ENCODE measurements at places on chromosomes 6 and 20.

GRCh38 chr6:132285004-132285780 lies 116.1 kb downstream of the MOXD1 start:
- no peak for DNase-seq

DNA sequence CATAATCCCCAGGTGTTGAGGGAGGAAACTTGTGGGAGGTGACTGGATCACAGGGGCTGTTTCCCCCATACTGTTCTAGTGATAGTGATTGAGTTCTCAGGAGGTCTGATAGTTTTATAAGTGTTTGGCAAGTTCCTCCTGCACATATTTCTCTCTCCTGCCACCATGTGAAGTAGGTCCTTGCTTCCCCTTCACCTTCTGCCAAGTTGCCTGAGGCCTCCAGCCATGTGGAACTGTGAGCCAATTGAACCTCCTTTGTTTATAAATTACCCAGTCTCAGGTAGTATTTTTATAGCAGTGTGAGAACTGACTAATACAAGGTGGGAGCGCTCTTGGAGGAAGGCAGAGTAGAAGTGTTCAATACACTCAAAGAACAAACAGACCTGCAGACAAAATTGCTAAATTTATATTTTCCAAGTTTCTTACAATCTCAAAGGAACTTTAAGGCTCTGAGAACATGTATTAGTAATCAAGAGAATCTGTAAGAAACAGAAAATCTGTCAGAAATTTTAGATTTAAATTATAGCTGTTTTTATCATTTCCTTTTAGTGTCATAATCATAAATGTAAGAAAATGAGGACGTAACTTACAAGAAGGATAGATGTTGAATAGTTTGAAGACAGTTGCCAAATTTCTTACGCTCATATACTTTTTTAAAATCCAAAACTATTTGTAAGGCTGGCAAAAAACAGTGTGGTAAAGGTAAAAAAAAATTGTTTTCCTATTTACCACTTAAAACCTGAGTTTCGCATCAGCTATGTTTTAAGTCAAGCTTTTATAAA lies 77.7 kb downstream of the ASCC3 start:
- DNase-seq = no peak

DNA sequence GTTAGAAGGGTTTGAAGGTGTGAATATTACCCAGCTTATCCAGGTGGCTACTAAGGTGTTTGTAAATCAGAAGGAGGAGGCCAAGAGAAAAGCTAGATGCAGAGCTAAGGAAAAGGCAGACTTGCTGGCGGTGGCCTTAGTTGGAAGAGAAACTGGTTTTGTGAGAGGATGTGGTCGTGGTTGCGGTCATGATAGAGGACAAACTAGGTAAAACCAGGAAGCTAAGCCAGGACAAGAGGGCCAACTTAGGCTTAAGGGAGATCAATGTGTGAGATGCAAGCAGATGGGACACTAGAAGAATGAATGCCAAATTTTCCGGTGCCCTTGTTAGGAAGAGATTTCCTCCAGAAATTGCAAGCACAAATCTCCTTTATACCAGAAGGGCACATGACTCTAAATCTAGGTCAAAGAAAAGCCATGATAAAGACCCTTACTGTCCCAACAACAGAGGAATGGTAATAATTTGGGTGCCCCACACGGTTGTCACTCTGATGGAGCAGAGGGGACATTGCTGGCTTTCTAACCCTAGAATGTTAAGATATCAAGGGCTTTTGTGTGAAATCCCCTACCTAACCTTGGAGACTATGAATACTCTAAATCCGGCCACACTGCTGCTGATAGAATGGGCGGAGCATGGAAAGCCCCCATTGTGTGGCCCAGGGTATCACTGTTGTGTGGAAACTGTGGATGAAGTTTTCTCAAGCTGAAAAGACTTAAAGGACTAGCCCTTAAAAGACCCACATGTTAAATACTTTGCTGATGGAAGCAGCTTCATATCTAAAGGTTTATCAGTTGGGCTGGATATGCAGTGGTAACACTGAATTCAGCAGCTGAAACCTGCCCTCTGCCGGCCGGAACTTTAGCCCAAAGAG lies 7.8 kb downstream of the IL22RA2 start:
- no peak for DNase-seq

DNA sequence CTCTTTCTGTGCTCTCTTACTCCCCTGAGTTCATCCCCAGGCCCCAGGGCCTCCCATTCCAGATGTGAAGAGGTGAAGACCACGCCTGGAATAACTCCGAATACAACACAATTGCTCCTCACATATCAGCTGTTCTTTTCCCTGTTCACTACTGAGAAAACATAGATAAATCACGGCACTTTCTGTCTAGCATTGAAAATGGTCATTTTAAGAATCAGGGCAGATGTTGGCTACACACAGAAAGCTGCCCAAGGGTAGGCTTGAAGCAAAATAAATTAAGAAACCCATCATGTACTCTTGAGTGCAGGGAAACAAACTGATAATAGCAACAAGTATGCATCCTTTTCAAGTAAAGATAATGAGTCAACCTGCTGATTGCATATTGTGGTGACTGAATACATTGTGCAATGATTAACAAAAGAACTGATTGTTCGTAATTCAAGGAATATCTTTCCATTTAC lies 382.5 kb downstream of the PRKN start:
- DNase-seq = no peak

- DNase-seq = no peak
These were observed 10.5 kb upstream of the TTK start for GRCh38 chr6:79993911-79994309.

GRCh38 chr6:50840811-50841192 lies 22.1 kb downstream of the TFAP2B start:
- DNase-seq = no peak

DNA sequence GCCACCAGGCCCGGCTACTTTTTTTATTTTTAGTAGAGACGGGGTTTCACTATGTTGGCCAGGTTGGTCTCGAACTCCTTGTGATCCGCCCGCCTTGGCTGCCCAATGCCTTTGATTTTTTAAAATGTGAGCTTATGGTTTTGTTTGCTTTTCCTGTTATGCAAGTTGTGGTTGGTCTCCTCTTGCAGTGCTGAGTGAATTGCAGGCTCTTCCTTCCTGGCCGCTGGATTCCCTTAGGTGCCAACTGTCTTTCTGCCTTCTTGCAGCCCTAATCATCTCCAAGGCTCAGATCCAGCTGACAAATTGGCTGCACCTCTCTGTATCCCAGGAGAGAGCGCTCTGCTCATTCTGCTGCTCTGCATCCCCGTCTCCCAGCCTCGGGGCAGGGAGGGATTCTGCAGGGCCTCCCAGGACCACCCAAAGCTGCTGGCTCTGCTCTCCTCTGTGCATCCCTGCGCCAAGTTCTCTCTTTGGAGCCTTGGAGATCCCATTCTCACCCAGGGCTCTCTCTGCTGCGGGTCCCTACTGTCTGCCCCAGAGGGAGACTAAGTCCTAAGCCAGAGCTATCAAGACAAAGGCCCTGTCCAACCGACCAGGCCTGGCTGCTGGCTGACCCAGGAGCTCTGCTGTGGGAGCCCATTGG lies 14.1 kb upstream of the EMILIN3 start:
- no peak for DNase-seq

DNA sequence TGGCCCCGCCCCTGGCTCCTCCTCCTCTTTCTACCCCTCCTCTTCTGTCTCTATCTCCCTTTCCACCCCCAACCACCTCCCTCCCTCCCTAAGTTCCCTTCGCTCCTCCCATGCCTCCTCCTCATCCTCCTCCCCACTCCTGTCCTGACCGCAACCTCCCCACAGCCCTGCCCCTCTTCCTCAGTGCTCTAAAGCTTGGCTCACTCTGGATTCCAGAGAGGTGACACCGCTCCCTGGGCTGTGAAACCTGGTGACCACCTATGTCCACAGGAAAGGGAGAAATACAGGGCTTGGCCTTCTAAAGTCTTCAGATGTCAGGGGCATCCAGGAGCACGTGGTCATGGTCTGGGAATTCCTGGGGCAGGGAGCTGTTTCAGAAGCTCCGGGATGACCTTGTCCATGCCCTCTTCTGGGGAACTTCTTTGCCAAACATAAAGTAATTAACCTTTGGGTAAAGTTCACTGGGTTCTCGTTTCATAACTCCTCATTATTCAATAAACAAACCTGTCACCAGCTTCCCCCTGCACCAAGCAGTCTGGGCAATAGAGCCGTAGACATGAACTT lies 345 bp upstream of the CST5 start:
- DNase-seq = no peak

DNA sequence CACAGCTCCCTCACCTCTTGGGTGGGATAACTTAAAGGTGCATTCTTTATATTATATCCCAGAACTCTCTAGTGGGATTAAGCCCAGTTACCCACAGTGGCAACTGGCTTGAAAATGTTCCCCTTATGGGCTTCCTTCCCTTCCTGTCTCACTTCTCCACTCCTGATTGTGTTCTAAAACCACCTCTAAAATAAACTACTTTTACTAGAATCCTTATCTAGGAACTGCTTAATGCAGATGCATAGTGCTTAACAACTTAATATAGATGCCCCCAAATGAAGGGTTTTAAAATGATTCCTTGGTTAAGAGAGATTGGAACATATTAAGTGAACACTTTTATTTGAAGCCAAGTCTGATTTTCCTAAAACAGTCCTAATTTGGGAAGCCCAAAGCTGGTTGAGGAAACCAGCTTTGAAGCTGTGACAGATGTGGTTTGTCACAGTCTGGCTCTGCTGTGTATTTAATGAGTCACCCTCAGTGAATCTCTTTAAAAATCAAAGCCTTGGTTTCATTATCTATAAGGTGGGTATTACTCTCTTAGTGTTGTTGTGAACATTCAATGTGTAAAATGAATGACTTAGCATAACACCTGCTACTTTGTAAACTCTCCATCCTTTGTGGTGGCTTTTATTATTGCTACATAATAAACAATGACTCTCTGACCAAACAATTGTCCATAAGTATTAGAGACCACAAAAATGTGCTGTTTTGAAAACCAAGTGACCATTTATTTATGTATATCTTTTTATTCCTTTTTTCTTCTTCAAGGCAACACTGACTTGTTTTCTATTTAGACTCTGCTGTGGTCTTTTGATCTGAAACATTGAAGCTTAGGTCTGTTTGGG lies 24.4 kb downstream of the PLCB1 start:
- no peak for DNase-seq

DNA sequence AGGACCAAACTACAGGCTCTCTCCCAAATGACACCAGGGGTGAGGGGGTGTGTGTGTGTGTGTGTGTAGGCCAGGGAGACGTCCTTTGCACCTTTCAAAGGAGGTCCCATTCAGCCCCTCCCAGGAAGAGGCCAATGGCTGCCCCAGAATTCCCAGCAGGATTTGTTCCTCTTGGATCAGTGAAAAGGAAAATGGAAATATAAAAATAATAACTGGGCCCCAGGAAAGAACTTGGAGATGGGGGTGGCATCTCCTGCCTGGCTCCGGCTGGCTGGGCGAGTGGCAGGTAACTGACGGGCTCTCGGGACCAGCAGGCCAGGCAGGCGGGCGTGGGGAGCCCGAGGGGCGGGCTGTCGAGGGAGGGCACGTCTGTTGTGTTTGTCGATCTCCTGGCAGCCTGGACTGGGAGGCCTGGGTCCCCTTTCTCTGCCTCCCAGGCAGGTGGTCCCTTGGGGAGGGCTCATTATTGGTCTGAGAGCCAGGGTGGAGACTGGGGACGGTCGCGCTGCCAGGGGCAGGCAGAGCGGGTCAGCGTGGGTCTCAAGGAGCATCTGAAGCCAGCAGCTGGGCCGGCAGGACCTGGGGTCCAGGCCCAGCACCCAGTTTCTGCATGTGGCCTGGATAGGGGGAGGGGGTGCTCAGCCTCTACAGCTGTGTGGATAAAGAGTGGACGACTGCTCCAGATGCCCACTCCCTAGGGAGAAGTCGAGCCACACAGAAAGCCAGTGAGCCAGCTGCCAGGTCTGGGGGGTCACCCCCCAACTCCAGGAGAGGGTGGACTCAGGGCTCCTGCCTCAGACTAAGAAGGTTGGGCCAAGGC lies 3.1 kb downstream of the NOL4L start:
- DNase-seq = no peak

GRCh38 chr6:44558832-44559251 lies 171.3 kb downstream of the CDC5L start:
- DNase-seq = no peak

- no peak for DNase-seq
These were observed 208.2 kb upstream of the ZNF217 start for GRCh38 chr20:53801609-53802370.

All from progenitor cell of endocrine pancreas (in vitro differentiated cells).